ENCODE measurements at places on chromosomes 16 and 17.

DNA sequence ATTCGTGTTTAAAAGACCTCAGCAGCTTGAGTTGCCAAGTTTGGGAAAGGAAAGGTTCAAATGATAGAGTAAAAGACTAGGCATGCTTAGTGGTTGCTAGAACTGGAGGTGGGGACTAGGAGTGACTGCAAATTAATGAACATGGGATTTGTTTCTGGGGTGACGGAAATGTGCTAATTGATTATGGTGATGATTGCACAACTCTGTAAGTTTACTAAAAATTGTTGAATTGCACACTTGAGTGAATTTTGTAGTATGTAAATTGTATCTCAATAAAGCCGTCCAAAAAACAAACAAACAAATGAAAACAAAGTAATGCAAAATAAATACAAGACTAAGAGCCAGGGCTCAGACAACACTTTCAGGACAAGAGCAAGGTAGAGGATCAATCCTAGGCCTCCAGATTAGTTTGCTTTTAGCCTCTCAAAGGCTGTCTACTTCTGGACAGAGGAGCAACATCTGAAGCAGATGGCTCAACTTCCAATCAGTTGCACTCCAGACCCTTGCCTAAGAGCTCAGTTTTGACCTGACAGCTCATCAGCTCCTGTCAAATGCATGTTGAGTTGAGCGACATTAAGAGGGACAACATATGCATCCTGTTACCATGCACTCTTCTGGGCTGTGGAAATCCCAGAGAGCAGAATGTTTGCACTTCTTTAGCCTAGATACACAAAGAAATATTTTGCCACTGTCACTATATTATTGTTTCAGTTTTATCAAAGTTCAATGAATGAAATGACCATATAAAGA, 111.2 kb upstream of the ASIC2 start:
- no peak for DNase-seq

GRCh38 chr17:76734080-76734840, 2.9 kb downstream of the SRSF2 start:
- no peak for DNase-seq

DNA sequence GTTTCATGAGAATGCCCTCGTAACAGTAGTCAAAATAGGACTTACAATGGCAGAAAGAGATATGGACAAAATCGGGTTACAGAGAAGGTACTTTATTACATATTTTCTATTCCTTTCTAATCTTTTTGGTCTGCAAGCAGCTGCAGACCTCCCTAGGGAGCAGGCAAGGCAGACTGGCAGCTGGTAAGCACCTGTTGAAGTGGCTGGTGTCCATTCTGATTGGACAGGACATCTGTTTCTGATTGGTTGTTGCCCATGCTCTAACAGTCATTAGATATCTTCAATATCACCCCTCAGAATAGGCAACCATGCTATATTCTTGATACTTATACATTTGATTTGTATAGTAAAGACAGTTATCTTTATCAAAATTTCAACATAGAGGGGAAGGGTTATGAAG, 606.3 kb downstream of the KCNJ2 start:
- DNase-seq, result no peak

DNA sequence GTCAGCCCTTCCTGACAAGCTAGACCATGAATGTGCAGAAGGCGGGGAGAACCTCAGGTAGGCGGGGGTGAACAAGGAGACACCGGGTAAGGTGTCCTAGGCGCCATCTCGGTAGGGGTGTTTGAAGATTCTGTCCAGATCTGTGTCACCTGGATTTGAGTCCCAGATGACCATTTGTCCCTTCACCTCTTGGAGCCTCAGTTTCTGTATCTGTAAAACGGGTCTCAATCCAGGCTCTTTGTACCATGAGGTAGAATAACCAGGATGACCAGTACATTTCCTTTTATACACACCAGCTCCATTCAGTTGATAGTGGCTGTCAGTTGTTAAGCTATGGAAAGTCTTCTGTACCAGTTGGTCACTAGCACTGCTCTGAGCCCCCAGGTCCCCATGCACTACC, 86.7 kb downstream of the ABCC6 start:
- no peak for DNase-seq

GRCh38 chr17:68383443-68384321, 73.6 kb downstream of the WIPI1 start:
- no peak for DNase-seq

GRCh38 chr16:48560692-48561091, 49.3 kb downstream of the N4BP1 start:
- DNase-seq, result no peak

- DNase-seq, result no peak
Measured at GRCh38 chr16:84314373-84314772, 19.7 kb downstream of the WFDC1 start.

DNA sequence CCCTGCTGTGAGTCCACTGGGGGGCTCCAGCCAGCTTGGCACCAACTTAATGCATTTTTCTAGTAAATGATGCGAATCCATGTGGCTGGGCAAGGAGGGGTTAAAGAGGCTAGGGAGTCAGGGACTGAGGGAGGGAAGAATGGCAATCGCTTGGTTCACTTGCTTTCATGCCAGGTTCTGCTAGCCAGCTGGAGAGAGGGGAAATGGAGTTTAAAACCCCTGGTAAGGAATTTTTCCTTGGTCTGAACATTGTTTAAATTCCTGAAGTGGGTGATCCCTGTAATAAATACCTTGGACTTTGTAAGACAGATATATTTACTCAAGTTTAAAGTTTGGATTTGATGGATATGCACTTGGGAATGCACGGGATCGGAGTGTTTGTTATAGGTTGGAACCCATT, 22.8 kb downstream of the ANKFN1 start:
- DNase-seq, result no peak

GRCh38 chr16:86490859-86491639, 19.3 kb upstream of the FOXF1 start:
- no peak for DNase-seq

Data from NCI-H510A treated with DMSO at 0.1 percent for 48 hours (cell line).